ENCODE measurements at places on chromosomes 7 and 10. TPM values are rescaled to one million over a fixed set of nuclear protein-coding genes. Genes with fewer than 3 reads are reported as not detected.

ZNF33A gene
- 18.6 TPM for polyA plus RNA-seq

ZKSCAN5 gene
- polyA plus RNA-seq = 9.4 TPM

DNA sequence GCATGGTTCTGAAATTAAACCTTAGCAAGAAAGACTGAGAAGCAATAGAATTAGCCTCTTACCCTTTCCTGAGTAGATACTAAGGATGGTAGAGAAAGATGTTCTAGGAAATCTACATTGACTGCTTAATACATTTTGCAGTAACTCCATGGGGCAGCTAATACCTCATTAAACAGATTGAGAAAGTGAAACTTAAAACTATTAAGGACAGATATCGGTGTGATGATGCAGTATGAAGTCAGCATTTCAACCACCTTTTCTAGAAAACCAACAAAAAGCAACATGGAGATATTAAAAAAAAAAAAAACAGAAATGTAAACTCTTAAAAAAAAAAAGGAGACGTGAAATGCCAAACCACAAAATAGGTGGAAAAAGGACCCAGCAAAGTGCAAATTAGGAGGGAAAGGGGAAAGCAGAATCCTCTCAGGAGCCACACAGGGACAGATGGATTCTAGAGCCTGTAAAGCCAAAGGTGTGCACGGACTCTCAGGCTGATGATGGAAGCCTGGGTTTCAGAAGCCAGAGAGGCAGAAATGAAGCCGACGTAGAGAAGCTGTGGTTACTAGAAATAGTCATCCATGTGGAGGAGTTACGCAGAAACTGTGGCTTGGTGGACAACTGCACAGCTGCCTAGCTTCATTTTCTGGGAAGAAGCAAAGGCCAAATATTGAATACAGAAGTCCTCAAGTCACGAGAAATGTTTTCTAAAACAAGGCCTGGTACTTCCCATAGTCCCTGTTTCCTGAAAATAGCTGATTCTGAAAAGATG, 38.1 kb upstream of the GPR141 start:
- DNase-seq = no peak

DNA sequence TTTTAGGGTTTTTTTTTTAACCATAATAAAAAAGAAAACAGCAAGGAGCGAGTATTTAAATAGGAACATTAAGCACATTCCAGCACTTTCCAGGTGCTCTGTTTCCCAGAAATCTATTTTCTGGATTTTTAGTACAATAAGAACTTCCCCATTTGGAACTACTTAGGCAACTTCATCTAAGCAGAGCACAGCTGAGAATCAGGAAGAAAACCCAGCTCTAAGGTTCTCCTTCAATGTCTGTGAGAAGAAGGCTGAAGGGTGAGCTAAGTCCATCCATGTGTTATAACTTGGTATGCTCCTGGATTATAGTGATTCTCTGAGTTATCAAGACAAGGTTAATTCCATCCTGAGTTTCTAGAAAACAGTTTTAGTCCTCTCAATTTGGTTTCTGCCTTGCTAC, 181.9 kb downstream of the CYP26A1 start:
- DNase-seq = no peak

DNA sequence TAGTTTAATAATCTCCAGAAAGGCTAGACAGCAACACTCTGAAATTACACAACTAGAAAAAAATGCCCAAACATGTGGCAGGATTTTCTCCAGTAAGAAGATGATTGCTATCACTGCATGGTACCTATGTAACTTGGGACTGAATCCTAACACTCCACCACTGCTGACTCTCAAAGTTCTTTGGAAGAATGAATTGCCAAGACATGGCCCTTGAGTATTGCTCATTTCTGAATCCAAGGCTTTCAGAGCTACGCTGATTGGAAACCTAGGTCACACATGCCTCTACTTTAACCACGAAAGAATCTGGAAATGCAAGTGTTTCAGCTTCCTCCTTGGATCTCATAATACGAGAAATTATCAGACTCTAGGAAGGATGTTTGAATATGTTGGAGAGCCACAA, 167.5 kb upstream of the CELF2 start:
- DNase-seq = no peak
